ENCODE measurements at places on chromosomes 12 and 14.

- DNase-seq, result no peak
These were observed 70.9 kb downstream of the GPR135 start for GRCh38 chr14:59394268-59394667.

DNA sequence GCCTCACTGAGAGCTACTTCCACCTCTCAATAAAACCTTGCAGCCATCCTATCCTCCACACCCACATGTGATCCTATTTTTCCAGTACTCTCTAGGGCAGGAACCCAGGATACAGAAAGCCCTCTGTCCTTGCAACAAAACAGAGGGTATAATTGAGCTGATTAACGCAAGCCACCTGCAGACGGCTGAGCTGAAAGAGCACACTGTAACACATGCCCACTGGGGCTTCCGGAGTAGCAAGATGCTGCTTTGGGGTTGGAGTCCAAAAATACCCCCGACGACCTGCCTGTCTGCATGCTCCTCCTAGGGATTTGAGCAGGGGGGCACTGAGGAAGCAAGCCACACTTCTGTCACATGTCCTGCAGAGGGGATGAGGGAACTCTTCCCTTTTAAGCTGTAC is 401.1 kb upstream of the FOXG1 start:
- no peak for DNase-seq

DNA sequence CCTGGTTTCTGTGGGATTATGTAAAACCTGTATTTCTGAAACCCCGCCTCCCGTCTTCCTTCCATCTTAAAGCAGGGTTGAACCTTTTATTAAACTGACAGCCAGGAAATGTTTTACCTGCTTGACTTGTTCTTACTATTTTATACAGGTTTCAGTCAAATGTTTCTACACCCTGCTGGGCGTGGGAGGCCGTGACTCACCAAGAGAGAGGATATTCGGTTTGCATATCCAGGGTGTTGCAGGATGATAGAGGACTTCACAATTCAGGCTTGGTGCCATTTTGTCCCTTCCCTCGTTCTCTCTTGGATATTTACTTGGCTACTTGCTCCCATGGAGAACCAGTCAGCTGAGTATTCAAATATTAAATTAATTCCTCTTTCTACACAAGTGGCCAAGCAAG is 69.7 kb downstream of the ARF6 start:
- DNase-seq, result no peak

GRCh38 chr12:52675301-52675701 is 4.9 kb downstream of the KRT1 start:
- DNase-seq, result no peak

DNA sequence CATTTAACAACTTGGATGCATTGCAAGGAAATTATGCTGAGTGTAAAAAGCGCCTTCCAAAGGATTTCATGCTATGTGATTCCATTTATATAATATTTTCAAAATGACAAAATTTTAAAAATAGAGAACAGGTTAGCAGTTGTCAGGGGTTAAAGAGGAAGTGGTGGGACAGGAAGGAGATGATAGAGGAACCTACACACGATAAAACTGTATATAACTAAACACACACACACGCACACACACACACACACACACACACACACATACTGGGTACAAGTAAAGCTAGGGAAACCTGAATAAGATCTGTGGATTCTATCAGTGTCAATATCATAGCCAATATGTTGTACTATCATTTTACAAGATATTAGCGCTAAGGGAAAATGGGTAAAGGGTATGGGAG is 17.2 kb downstream of the TTC9 start:
- DNase-seq, result no peak

DNA sequence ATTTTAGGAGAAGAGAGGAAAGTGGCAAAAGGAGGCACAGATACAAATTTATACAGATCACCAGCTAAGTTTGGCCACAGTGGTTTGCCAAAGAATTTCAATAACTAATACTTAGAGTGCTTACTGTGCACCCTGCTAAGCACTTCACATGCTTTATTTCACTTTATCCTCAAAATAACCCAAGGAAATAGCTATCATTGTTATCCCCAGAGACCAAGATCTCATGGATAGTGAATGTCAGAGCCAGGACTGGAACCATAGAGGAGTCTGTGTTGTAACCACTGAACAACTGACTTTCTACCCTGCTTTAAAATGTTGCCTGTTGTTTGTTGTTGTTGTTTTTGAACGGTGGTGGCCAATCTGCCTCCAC is 1.3 kb upstream of the TCP11L2 start:
- DNase-seq, result no peak

DNA sequence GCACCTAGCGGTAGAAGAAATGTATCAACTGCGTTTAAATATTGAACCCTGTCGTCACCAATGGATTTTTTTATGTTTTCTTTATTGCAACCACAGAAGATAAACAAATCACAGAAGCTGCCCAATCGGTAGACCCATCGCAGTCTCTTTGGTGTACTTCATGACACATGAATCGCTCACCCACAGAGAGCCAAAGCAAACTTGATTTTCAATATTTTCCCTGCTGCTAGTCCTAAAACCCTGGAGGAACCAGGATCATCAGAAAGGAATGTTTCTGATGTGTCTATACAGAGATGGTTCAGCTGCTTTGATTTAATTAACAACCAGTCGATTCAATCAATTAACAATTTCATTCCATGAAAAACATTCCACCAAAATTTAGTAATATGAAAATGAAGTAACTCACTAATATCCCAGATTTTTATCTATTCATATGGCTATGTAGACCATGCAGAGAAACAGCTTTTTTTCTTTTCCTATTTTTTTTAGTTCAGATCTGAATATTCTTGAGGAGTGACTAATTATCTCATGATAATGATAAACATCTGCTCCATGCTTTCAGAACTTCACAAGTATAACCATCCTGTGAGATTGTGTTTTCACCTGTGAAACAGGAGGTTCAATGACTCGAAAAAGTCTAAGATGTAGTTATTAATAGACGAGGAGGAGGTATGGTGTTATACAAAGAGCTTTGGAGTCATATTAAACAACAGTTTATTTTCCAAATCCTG is 46.1 kb downstream of the DIO2 start:
- DNase-seq, result no peak

DNA sequence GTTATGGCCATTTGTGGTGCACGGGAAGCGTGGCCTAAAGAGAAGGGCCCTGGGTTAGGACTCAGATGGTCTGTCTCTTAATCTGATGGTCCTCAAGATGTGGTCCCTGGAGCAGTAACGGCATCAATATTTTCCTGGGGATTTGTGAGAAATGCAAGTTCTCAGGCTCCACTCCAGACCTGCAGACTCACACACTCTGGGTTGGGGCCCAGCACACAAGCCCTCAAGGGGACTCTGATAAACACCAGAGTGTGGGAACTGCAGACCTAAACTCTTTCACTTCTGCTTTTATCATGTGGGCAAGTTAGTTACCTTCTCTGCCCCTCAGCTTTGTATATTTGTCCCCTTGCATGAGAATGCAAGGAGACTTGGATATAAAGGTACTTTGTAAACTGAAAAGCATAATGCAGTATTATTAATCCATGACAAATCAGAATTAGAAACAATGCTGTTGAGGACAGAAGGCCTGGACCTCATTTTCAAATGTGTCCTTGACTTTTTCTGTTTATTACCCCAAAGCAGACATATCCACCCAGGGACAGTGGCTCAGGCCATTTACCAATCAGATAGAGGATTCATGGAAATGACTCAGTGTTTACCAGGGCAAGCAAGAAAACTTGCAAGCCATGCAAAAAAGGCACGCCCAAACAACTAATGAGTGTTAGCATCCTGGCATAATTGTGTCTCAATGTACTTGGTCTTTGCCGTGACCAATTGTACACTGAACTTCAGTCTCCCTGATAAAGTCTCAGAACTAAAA is 157.0 kb downstream of the ASCL1 start:
- no peak for DNase-seq

GRCh38 chr12:96493106-96493505 is 3.7 kb downstream of the CFAP54 start:
- no peak for DNase-seq

DNA sequence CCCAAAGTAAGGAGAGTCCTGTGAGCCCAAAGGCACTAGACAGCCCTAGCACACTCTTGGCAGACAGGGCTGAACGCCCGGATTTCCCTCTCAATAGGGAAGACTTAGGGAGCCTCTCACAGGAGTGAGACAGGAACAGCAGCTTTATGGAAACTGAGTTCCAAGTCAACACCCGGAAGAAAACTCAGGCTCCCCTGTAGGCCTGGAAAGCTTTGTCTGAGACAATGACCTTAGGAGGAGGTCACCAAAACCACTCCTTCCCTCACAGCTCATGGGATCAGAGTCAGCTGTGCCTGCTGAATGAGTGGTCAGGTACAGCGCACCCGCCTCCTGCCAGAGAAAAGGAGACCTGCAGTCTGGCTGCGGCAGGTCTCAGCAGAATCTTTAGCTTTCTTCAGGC is 229.5 kb downstream of the CACNA1C start:
- DNase-seq, result no peak

DNA sequence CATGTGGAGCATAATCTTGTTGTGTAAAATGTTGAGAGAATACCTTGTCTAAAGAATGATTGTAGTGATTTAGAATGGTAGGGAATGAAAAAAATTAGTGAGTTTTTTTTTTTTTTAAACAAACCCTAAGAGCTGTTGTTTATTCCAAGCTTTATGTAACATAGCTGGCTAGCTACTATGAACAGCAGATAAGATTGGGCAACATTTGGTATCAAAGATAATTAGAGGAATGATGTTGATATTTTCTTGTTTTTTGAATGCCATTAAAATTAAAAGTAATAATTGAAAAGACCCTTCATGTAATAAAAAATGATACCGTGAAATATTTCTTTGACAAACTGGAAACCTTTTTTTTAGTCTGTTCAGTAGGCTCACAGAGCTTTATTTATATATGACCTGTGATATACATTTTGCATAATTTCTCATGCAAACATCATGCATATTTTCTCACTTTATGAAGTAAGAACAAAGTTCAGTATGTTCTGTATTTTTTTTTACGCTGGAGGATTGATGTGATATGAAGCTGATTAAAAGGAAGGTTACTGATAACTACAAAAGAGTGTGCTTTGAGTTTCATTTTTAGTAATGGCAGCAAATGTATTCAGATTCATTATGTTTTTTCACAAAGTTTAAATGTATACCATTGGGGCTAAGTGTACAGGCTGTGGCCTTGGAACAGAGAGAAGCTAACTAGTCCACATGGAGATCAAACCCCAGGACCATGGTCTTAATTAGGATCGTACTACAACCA is 8.1 kb downstream of the CPSF6 start:
- DNase-seq, result no peak

GRCh38 chr14:51682411-51682810 is 30.7 kb downstream of the FRMD6 start:
- no peak for DNase-seq

DNA sequence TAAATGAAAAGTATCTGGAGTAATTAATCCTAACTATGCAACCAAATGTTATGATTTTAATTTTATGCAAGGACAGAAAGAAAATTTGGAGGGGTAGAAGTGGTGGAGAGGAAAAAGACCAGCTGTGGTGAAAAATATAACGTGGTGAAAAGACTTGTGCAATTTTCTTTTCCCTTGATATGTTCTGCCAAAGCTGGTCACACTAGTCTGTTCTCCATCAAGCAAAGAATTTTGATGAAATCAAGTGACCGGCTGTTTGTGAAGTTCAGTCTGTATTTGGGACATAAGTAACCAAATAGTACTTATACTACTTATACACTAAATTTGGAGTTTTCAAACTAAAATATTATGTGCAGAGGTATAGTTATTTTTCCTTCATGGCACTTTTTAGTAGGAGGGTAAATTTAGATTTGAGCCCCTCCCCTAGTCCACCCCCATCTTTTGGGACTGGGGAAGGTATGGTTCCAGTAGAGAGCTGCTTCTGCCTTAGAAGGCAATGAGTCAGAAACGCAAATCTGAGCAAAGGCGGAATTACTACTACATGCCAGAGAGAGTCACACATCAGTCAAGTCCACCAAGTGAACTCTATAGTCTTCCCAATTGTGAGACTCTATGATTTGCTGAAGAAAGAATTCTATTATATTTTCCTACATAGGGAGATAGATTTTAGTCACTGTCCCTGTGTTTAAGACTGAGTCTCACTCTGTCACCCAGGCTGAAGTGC is 229.7 kb downstream of the SLC25A21 start:
- no peak for DNase-seq

DNA sequence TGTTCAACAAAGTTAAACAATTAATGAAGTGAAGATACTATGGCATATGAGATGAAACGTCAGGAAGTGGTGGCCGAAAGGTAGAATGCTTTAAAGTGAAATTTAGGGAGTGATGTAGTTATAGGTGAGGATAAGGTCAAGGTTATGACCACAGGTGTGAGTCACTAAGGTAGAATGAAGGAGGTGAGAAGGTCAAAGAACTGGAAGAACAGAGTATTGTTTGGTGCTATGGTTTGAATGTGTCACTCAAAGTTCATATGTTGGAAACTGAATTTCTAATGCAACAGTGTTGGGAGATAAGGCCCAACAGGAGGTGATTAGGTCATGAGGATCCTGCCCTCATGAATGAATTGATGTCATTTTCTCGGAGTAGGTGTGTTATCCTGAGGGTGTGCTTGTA is 293.6 kb downstream of the NELL2 start:
- no peak for DNase-seq

DNA sequence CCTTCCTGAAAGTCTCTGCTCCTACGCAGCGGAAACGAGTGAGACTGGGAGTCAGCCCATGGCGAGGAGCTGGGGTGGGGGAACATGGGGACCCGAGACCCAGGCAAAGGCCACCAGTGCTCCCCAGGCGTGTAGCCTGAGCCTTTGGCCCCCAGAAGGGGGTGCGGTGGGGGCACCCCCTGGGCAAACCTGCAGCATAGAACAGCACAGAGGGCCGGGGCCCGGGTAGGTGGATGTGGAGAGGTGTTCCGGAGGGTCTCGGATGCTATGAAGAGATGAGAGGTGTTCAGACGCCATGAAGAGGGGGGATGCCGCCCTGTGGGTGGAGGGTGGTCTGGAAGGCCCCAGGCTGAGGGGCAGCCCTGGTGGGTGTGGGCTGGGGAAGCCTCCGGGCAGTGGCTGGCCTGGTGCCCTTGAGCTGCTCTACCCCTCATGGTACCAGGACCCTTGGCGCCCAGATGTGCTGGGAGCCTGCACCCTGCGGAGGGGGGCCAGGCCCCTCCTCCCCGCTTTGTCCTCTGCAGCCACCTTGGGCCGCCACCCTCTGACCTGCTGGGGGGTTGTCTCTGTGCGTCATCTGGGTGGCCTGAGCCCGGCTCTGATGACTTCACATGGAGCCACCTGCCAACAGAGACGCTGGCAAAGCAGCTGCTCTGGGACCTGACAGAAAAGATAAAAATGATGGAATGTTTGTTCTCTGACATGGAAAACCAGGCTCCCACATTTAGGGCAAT is 83.4 kb downstream of the KIF26A start:
- DNase-seq, result no peak

DNA sequence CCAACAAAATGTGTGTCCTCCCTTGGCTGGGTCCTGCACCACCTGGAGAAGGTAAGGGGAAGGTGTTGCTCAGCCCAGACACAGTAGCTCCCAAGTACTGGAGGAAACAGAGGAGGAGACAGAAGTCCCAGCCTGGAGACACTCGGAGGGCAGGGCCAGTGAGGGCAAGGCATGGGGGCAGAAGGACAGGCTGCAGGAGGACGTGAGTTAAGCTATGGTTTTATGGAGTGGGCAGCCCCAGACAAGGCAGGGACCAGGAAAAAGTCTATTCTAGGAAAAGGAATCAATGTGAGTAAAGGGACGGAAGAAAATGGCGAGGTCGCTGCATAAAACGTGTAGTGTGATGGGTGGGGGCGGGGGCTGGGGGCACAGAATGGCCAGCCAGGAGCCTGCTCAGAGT is 210.1 kb upstream of the DIO3 start:
- DNase-seq, result no peak

All from stimulated activated CD8-positive, alpha-beta memory T cell treated with anti-CD3 and anti-CD28 coated beads, Interleukin-15, amount 100 ng/mL, for 24 hours (primary cell).